ENCODE measurements at places on chromosomes 16 and 17. TPM values are rescaled to one million over a fixed set of nuclear protein-coding genes. Genes with fewer than 3 reads are reported as not detected.

DNA sequence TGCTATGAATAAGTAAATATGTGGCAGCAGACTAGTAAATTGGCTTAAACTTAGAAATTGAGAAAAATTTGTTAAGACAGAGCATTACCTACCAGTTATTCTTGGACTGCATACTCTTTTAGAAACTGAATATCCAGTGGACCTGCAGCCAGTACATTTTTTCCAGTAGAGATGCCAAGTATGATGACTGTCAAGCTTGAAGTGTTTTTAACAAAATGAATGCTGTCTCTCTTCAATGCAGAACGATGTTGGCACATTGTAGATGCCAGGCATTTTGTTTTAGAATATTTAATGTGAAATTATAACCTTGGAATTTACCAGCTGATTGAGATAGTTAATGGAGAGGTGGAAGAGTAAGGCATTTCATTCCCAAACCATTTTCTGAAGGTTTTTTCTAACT is 52.5 kb downstream of the NFAT5 start:
- H3K27me3 ChIP-seq: no peaks in the 10 kb centered on the region
- peak; percentile 45 for DNase-seq
- no peak overlapping the region for H3K4me3 ChIP-seq
- H3K4me1 ChIP-seq: peaks cover 41% of the 10 kb centered on the region

DNA sequence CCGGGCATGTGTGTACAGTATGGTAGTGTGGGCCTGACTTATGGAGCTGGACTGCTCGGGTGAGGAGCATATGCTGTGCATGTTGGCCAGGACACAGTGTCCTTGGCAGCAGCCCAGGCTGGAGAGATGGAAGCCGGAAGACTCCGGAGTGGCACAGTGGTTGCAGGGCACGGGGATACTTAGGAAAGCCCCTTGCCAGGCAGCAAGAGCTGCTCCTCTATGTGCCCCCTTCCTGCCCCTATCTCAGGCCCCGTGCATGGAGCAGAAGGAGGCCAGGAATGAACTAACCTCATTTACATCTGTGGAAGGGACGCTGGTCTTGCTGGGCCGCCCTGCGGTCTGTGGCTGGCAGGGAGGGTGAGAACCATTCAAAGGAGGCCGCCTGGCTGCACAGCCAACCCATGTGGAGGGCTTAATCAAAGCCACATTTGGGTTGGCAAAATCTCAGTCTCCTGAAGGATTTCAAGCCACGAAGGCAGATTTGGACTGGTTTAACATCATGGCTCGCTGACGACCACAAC is 32.2 kb upstream of the RCVRN start:
- no peak overlapping the region for H3K4me3 ChIP-seq
- H3K27ac ChIP-seq: no peak overlapping the region
- 0 out of 2 replicates have a peak, but pooled peaks cover 3% of the 10 kb centered on the region for H3K4me1 ChIP-seq
- 0 out of 2 replicates have a peak, but pooled peaks cover 5% of the 10 kb centered on the region for H3K36me3 ChIP-seq

DNA sequence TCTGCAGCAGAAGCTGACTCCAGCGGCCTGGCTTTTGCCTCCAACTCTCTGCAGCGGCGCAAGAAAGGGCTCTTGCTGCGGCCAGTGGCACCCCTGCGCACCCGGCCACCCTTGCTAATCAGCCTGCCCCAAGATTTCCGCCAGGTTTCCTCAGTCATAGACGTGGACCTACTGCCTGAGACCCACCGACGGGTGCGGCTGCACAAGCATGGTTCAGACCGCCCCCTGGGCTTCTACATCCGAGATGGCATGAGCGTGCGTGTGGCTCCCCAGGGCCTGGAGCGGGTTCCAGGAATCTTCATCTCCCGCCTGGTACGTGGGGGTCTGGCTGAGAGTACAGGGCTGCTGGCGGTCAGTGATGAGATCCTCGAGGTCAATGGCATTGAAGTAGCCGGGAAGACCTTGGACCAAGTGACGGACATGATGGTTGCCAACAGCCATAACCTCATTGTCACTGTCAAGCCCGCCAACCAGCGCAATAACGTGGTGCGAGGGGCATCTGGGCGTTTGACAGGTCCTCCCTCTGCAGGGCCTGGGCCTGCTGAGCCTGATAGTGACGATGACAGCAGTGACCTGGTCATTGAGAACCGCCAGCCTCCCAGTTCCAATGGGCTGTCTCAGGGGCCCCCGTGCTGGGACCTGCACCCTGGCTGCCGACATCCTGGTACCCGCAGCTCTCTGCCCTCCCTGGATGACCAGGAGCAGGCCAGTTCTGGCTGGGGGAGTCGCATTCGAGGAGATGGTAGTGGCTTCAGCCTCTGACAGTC is 1.3 kb downstream of the PARD6A start:
- DNase-seq: no peak
- no peak overlapping the region for H3K4me3 ChIP-seq
- H3K36me3 ChIP-seq: no peaks in the 10 kb centered on the region
- H3K27me3 ChIP-seq: no peaks in the 10 kb centered on the region
- H3K27ac ChIP-seq: no peak overlapping the region

DNA sequence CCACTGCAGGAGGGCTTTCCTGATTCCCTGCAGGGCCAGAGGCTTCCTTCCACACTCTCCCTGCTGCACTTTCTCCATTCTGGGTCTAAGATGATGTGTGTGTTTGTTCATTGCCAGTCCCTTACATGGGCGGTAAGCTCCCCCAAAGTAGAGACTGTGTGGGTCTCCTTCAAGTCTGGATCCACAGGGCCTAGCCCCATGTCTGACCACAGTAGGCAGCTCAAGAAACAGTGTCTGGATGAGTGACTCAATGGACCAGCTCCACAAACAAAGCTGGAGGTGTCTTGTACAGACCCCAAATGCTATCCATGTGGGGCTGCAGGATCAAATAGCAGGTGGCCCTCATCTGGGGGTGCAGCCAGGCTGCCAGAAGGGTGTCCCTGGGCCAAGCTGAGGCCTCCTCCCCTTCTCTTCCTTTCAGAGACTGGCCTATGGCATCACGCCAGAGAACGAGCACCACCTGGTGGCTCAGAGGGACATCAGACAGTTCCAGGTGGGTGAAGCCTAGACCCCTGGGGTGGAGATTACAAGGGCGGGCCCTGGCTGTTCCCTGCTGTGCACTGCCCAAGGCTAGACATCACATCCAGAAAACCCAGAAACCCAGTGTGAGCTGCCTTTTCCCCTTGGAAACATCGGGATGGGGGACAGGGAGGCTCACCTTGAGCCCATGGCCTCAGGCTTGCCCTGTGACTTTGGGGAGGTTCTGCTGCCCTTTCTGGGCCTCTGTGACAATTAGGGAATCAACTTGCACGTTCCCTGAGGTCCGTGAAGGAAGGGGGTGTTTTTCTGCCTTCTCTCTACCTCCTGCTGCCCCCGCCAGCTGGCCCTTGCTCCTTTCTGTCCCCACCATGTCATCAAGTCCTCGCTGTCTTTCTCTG is 45.9 kb downstream of the SLC6A2 start:
- no peak overlapping the region for H3K27ac ChIP-seq
- H3K4me1 ChIP-seq: no peaks in the 10 kb centered on the region
- H3K4me3 ChIP-seq: no peak overlapping the region
- peaks cover 27% of the 10 kb centered on the region for H3K27me3 ChIP-seq
- peak; percentile 72 for DNase-seq

Gene SYT17
- not detected for total RNA-seq

All from GM23248 (cell line).